NAMALWA (cell line): ENCODE measurements at places on chromosomes 13 and 19.

GRCh38 chr13:45362939-45363338 lies 22.0 kb upstream of the TPT1 start:
- DNase-seq: peak; percentile 46

DNA sequence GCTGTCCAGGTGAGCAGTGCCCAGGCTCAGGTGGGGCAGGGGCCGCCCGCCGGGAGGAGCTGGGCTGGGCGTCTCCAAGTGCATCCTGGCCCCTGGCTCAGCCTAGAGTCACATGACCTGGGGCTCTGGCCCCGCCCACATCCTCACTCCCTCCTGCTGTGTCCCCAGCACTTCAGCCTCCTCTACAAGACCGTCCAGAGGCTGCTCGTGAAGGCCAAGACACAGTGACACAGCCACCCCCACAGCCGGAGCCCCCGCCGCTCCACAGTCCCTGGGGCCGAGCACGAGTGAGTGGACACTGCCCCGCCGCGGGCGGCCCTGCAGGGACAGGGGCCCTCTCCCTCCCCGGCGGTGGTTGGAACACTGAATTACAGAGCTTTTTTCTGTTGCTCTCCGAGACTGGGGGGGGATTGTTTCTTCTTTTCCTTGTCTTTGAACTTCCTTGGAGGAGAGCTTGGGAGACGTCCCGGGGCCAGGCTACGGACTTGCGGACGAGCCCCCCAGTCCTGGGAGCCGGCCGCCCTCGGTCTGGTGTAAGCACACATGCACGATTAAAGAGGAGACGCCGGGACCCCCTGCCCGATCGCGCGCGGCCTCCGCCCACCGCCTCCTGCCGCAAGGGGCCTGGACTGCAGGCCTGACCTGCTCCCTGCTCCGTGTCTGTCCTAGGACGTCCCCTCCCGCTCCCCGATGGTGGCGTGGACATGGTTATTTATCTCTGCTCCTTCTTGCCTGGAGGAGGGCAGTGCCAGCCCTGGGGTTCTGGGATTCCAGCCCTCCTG lies 16.8 kb upstream of the CELF5 start:
- DNase-seq: no peak

DNA sequence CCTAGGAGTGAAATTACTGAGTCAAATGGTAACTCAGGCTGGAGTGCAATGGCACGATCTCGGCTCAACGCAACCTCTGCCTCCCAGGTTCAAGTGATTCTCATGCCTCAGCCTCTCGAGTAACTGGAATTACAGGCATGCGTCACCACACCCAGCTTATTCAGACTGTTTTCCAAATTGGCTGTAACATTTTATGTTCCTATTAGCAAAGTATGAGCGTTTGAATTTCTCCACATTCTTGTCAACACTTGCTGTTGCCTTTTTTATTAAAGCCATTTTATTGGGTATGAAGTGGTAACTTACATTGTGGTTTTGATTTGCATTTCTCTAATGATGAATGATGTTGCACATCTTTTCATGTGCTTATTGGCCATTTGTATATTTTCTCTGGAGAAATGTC lies 7.9 kb downstream of the IPO5 start:
- no peak for DNase-seq

GRCh38 chr13:19519049-19519448 lies 42.3 kb downstream of the TPTE2 start:
- no peak for DNase-seq

GRCh38 chr13:90447734-90448101 lies 899.8 kb upstream of the MIR17HG start:
- DNase-seq: no peak

DNA sequence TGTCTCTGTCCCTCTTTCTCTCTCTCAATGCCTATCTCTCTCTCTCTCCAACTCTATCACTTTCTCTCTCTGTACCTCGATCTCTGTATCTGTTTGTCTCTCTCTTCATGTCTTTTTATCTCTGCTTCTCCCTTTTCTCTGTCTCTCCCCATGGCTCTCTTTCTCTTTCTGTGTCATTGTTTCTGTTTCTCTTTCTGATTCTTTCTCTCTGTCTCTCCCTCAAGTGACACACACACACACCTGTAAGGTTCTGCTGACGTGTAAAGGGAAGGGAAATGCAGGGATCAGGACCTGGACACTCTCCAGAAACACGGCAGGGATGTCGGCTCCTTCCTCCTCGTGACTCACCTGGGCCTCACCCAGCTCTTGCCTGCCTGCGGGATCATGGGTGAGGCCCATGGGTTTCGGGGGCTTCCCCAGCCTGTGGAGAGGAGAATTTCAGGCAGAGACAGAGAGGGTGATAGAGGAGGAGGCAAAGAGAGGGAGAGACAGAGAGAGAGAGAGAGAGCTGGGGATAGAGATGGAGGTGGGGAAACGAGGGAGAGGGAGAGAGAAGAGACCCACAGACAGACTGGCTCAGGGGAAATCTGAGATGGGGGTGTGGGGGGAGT lies 5.4 kb upstream of the PLAUR start:
- no peak for DNase-seq

GRCh38 chr19:39436350-39436716 lies 584 bp upstream of the RPS16 start:
- DNase-seq: no peak

DNA sequence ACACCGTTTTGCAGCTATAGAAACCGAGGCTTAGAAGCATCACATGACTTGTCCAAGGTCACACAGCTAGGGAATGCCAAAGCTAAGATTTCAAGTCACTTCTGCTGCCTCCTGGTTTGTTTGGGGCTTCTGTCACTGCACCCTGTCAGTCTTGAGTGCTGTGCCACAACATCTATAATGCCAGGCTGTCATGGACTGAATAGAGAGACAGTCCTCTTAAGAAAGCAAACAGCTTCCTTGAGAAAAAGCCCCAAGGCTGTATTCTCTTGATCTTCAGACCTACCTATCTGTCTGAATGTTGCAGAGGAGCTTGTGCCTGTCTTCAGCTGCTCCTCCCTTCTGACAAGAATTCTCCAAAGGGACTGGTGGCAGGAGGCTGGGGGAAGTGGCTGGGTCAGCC lies 81.6 kb downstream of the OLFM4 start:
- no peak for DNase-seq

DNA sequence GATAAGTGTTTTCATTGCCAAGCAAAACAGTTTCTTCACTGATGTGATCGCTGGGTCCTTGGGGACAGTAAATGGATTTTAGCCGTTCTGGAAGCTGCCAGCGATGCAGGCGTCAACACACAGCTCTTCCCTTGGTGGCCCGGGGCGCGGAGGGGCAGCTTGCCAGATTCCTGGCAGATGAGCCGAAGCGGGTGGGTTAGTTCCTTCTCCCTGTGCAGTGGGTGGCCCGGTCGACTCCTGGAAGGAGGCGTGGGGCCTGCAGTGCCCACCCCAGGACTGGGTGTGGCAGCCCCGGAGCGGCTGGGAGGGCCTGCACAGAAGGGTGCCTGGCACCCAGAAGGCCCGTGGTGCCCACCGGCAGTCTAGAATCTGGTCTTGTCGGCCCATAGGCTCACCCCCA lies 69.0 kb downstream of the KDM4B start:
- DNase-seq: no peak

DNA sequence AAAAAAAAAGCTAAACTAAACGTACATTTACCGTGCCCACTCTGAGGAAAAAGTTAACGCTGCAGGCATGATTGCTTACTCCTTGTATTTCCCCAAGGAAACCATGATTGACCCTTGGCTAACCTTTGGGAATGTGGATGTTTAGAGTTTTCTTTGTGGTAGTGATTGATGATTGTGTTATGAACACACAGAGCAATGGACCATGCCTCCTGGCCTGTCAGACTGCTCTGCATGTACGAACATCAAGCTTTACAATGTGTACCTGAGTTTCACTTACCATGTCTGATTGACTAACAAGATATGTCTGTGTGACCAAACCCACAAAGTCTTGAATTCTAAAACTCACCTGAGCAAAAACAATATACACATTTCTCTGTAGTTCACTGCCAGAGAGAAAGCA lies 35.1 kb downstream of the MYCBP2 start:
- DNase-seq: no peak

DNA sequence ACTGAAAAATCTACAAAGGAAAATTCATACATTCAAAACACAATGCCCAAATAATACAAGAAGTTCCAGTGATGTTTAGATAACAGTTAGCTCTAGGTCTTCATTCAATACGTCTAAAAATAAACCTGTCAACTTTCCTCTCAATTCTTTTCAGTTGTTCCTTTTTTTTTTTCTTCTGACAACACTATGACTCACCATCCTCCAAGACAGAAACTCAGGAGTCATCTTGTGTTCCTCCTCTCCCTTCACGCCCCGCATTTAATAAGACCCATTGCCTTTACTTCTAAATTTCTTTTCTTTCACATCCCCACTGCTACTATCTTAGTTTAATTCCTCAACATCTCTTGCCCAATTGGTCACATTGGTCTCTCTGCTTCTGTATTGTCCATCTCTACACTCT lies 759.9 kb downstream of the GPC5 start:
- DNase-seq: no peak

- peak; percentile 65 for DNase-seq
These were observed 758 bp upstream of the CACNG7 start for GRCh38 chr19:53908106-53908934.

DNA sequence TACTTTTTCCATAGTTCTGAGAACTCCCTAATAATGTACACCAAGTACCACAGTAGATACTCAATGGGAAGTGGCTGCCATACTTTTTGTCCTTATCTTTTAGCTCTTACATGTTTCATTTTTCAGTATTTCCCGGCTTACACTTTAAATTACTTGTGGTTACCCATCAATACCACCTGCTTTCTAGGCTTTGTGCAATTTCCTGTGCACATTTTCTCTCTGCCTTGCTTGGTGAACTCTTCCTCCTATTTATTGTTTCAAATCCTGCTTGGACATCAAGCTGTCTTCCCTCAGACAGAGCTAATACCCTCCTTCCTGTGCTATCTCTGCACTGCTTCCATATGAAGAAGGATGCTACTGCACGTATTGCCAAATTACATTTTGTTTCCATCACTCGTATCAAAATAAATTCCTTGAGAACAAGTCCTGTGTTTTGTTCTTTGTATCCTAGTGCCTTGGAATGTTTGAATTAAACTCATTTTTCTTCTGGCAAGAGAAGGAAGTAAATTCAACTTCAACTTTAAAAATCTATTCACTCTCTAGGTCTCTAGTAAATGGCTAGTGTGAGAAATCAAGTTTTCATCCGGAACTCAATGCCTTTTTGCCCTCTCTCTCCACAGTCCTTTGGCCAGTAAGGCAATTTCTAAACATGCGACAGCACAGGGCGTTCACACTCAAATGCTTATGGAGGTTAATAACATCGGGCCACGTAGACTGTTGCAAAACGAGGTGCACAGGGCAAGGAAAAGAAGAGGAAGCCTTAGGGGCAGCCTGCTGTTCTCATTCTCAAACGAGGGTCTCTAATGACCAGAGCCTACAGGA lies 5.6 kb downstream of the ZAR1L start:
- no peak for DNase-seq

- no peak for DNase-seq
These were observed 82.7 kb upstream of the PCDH8 start for GRCh38 chr13:52931131-52931530.

DNA sequence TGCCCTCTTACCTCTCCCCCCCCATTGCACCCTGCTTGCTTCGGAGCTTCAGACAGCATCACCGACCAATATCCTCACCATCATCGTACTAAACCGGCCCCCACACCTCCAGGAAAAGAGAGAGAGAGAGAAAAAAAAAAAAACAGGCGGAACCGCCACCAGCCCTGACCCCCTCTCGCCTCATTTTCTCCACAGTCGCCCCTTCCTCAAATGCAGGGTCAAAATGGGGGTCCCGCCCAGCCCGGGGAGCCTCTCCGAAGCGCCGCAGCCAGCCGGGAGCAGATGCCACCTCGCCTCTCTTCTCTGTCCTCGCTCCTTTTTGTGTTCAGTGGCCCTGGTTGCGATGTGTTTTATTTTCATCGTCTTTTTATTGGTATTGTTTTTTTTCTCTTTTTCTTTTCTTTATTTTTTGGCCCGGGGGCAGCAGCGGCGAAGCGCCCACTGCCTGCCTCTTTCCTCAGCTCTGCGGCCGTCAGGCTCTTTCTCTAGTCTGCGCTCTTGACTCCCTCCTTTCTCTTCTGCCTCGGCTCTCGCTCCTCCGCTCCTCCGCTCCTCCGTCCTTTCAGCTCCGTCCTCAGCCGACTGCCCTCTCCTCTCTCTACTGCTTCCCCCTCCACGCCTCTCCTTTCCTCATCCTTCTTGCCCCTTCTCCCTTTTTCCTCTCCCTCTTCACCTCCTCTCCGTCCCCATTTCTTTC lies 41.4 kb downstream of the DEDD2 start:
- no peak for DNase-seq

- no peak for DNase-seq
These were observed 217.5 kb downstream of the ABCC4 start for GRCh38 chr13:95083758-95084157.

- peak; percentile 68 for DNase-seq
These were observed 1.2 kb downstream of the KPNA3 start for GRCh38 chr13:49791315-49791710.

DNA sequence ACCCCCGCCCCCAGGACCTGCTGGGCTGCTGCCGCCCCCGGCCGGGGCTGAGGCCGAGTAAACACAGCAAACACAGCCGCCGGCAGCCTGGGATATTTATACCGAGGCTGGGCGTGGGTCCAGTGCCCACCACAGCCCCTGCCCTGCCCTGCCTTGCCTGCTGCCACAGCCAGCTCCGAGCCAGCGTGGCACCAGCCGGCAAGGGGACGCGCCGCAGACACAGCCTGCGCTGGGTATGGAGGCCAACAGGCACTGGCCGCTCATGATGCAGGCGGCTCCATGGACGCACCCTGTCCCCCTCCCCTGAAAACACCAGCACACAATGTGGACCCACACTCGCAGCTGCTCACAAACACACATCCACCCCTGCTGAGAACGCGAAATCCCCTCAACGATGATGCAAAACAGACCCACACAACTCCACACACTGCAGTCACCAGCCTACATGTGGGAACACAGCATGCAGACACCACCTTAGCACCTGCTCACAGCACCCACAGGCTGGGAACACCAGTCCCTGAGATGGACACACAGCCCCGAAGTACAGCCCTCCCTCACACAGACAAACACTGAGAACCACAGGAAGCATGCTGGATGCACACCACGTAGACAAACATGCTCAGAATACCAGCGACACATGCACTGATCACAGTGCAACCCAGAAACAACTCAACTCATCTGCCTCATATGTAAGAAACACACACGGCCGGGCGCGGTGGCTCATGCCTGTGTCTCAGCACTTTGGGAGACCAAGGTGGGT lies 16.2 kb downstream of the CCDC97 start:
- DNase-seq: peak; percentile 84

DNA sequence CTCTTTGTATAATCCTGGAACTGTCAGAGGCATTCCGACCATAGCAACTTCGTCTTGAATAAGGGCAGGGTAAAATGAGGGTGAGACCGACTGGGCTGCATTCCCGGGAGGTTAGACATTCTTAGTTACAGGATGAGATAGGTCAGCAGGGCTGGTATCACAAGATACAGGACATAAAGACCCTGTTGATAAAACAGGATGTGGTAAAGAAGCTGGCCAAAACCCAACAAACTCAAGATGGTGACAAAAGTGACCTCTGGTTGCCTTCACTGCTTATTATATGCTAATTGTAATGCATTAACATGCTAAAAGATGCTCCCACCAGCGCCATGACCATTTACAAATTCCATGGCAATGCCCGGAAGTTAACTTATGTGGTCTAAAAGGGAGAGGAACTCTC lies 27.7 kb upstream of the MBNL2 start:
- no peak for DNase-seq
